ENCODE measurements at places on chromosomes 1 and 21.

DNA sequence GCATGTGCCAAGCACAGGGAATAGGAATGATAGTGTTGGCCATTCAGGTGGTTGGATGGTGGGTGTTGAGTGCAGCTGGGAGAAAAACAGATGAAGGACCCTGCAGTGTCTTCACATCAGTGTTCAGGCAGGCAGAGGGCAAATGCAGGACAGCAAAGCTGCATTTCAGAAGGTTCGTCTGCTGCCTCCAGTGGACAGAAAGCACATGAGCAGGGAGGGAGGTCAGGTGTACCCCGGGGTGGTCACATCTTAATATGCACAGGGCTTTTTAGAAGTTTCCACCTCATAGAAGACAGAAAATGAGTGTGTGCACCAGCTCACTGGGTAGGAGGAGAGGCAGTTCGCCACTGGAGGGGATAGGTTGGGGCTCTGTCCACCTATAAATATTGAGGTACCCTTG lies 184.9 kb downstream of the SLC35F3 start:
- no peak for DNase-seq

- no peak for DNase-seq
Observed at GRCh38 chr1:91697416-91697815, 188.5 kb downstream of the TGFBR3 start.

GRCh38 chr1:178396789-178397188 lies 100.0 kb downstream of the CLEC20A start:
- no peak for DNase-seq

DNA sequence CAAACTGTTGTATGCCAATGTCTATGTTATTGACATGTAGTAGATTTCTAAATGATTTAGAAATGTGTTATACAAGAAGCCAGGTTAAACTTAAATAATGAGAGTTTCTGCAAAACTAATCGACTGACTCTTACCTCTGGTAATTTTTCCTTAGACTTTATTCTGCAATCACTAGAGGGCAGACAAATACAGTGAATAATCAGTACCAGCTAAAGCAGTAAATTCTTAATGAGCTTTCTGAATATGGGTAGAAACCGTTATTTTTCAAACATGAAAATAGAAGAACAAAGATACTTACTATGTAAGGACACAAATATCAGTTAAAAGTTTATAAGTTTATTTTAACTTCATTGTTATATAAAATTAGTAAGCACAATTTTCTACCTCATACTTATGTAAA lies 97.9 kb upstream of the RGS1 start:
- no peak for DNase-seq

DNA sequence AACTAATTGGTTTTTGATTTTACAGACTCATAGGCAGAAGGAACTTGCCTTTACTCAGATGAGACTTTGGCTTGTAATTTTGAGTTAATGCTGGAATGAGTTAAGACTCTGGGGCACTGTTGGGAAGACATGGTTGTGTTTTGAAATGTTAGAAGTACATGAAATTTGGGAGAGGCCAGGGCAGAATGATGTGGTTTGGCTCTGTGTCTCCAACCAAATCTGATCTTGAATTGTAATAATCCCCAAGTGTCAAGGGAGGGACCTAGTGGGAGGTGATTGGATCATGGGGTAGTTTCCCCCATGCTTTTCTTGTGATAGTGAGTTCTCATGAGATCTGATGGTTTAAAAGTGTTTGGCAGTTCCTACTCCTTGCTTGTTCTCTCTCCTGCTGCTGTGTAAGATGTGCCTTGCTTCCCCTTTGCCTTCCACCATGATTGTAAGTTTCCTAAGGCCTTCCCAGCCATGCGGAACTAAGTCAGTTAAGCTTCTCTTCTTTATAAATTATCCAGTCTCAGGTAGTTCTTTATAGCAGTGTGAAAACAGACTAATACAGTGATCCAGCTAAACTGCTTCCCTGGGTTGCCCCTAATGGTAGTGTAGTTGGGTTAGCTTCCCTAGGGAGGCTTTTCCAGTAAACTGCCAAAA lies 10.2 kb downstream of the CPT2 start:
- DNase-seq = no peak

DNA sequence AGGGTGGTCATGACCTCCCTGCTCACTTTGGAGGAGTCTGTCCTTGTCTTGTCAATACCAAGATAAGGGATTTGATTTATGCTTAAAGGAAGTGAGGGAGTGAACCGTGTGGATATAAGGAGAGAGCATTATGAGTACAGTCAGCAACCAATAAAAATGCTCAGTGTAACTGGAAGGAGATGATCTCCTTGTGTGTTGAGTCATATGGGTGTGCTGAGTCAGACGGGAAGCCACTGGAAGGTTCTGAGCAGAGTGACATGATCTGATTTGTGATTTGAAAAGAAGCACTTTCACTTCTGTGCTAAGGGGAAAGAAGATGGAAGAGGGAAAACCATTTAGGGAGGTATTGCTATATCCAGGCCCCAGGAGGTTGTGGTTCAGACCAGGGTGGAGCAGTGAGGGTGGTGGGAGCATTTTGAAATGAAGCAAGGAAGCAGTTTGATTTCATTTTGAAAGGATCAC lies 2.5 kb upstream of the BCL10 start:
- DNase-seq = peak; percentile 93

GRCh38 chr1:231028682-231029081 lies 11.4 kb downstream of the FAM89A start:
- DNase-seq = no peak

- DNase-seq = no peak
Observed at GRCh38 chr1:152168535-152168868, 9.5 kb upstream of the RPTN start.

DNA sequence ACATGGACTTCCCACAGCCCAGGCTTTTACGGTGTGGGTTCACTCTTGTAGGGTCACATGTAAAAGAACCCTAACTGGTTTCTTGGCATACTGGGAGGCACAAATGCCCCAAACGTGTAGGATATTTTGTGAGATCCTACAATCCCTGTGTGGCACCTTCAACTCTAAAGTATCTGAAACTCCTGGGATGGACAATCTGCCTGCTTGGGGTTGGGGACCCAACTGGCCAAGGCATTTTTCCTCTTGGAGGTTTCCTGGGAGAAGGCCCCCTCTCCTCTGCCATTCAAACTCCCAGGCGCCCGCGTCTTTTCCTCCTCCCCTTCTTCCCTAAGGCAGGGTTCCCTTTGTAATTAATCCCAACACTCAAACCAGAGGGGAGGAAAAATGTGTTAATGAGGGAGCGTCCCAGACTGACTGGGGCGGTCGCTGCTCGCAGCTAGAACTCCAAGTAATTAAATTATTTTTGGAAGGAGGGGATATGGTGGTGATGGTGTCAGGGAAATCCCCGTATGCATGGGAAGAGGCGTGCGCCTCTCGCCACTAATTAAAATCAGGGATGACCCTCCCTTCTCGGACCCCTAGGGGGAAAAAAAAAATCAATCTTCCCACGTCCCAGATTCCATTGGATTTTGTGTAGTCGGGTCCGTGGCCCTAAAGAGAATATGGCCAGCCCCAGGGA lies 681 bp upstream of the VANGL2 start:
- no peak for DNase-seq

DNA sequence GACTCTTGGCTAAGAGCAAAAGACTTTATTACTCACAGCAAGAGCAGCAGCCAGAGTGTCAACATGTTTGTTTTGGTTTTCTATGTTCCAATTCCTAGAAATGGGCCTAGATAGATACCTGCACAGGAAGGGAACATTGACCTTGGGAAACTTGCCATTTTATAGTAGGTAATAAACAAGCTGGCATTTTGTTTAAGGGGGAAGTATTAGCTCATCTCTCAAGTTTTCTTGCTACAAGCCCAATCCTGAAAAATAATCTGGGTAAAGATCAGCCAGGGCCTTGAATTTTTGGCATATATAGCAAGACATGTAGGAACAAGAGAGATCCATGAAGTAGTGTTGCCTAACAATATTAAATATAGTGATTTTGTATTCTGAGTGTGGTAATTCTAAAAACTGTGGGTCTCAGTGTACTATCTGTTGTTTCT lies 51.4 kb upstream of the RGL1 start:
- no peak for DNase-seq

- no peak for DNase-seq
Observed at GRCh38 chr1:58898739-58899586, 115.1 kb upstream of the JUN start.

DNA sequence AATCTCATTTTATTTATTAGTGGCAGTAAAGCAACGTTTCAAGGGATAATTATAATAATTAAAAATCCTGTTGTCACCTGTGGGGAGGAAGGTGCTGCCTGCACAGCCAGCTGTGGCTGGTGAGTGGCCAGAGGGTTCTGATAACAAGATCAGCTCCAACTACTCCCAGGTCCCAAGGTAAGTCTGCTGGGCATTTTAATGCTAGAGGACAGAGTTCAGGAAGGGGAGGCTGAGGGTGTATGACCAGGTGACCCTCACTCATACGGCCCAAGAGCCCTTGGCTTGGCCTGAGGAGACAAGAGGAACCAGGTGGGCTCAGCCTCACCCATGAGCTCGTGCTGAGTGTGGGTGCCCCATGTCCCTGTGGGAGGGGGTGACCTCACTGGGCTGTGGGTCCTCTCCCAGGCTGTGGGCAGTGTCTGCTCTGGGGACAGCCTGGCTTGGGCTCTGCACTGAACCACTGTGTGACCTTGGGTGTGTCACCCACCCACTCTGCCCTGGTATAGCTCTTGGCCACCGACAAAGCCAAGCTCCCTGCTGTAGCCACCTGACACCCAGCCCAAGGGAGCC lies 223.8 kb downstream of the PTPRU start:
- no peak for DNase-seq

DNA sequence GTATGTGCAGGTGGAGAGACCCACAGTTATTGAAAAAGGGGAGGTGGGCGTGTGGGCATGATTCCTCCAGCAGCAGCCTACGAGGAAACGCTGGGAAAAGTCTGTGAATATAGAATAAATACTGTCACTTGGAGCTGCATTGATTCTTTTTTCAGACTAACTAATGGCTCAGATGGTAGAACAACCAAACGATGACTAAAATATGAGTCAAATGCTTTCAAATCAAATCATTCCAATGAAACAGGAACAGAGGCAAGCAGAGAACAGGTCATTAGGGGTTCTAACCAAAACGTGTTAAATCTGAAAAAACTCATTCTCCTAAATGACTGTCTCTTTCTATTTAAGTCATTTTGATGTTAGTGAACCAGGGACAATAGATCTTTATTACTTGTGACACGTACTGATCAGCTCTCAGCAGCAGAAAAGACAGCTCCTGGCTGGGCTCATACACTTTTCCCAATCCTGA lies 35.1 kb upstream of the SEC16B start:
- no peak for DNase-seq

- DNase-seq = no peak
Observed at GRCh38 chr1:151799179-151800022, 5.8 kb downstream of the LINGO4 start.

GRCh38 chr1:199701726-199702125 lies 325.8 kb upstream of the NR5A2 start:
- DNase-seq = no peak

DNA sequence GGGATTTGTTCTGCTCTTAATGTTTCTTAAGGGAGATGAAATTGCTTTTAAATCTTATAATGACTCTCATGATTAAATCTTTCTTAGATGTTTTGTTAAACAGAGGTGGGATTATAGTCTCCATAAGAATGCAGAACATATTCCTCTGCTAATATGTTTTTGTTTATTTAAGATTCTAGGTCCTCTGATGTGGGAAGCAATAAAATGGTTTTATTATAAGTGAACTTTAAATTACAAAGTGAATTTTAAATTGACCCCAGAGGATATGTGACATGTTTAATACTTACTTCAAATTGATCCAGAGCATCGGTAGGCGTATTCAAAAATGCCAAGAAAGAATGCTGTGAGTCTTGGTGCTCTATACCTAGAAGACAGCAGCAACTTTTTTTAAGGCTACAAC lies 129.4 kb downstream of the COQ8A start:
- DNase-seq = no peak

DNA sequence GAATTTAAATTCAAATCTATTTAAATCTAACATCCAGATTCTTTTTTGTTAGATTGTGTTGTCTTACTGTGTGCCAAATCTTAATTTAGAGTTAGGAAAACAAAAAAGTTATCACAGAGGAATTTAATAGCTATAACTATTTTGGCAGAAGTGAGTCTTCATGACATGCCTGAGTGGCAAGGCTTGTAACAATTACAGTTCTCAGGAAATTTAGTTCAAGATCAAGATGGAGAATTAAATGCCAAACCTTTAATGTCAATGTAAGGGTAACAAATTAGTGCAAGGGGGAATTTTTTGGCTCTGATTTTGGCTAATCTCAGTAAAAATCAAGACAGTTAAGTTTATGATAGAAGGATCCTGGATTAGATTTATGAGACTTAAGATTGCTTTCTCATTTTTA lies 58.4 kb downstream of the GDAP2 start:
- DNase-seq = no peak

- no peak for DNase-seq
Observed at GRCh38 chr1:27940297-27940696, 5.5 kb downstream of the SMPDL3B start.

- no peak for DNase-seq
Observed at GRCh38 chr1:176785791-176786190, 322.8 kb downstream of the PAPPA2 start.

DNA sequence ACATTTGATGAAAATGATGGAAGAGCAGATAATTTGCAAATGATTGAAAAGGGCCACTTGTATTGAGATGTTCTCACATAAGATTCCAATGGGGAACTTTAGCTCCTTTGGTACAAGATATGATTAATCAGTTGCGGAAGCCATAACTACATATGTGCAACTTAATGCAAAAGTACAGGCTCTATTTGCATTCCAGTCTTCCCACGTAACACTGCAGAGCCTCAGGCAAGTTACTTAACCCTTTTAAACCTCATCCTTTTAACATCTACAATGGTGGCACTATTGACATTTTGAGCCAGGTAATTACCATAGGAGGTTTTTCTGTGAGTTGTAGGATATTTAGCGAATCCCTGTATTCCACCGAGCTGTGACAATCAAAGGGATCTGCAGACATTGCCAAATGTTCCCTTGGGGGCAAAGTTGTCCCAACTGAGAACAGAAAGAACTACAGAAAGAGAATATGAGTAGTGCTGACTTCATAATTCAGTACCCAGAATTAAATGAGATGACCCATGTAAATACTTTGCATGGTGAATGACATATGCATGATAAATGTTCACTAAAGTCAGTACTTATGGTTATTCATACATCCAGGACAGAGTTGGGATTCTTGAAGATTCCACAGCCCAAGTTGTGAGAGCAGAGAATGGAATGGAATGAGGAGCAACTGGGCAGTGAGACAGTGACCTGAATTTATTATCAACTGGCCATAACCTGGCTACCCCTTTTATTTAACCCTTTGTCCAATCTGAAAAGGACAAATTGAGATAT lies 62.6 kb downstream of the SPAG17 start:
- no peak for DNase-seq

DNA sequence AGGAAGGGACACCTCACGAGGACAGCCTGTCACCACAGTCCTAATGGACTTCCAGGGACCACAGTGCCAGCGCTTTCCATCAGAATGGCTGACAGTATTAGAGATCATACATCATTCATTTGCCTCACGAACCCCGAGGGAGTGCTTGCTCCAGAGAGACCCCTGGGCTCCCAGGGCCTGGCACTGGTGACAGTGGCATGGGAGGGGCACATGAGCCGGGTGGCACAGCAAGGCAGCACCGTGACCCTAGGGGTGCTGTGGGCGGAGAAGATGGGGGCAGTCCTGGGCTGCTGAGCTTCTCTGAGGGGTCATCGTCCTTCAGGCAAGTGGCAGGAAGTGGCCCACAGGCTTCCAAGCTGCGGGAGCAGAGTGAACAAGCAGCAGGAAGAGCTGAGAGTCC lies 16.4 kb upstream of the TSPEAR start:
- DNase-seq = no peak

GRCh38 chr1:22709227-22709626 lies 1.4 kb upstream of the EPHB2 start:
- no peak for DNase-seq

GRCh38 chr1:12215118-12215961 lies 14.5 kb upstream of the VPS13D start:
- no peak for DNase-seq

GRCh38 chr1:46613661-46614603 lies 2.7 kb downstream of the MOB3C start:
- no peak for DNase-seq

Data from HS-5 (cell line).